Mammary epithelial cell (primary cell): ENCODE measurements at places on chromosomes 2 and 18. TPM values are rescaled to one million over a fixed set of nuclear protein-coding genes. Genes with fewer than 3 reads are reported as not detected.

- DNase-seq, result no peak
Measured at GRCh38 chr2:1767939-1768691, 23.8 kb upstream of the PXDN start.

Gene GBX2
- 0.29 and 0.38 TPM in 2 replicates for total RNA-seq

Gene RNU2-63P
- total RNA-seq, result 6.8 TPM in 1 of 2 replicates, not detected in the other

Gene MYOM1
- total RNA-seq, result 0.50 TPM

Gene HJURP
- total RNA-seq, result 0.67 TPM

Gene OR6B2
- total RNA-seq, result not detected
